ENCODE measurements at places on chromosomes 7 and 10.
A peak's percentile ranks its signal among the peaks of the same experiment; 100 is the strongest.

- DNase-seq = peak; percentile 89
Observed at GRCh38 chr7:107995184-107996071, 7.5 kb downstream of the LAMB1 start.

DNA sequence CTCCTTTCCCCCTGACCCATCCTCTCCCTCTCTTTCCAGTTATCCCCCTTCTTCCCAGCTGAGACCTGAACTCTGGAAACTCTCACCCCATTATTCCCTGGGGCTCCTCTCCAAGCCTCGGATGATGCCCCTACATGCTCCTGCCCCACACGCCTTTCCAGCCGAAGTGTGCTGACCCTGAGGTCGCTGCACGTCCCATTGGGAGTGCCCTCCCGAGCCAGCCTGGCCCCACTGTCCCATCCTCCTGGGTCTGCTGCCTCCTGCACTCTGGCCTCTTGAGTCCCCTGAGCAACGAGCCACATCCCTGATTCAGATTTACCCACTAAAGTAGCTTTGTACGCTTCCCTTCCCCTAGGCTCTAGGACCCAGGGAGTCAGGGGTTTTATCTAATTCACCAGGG is 87.4 kb downstream of the TCERG1L start:
- DNase-seq = no peak

DNA sequence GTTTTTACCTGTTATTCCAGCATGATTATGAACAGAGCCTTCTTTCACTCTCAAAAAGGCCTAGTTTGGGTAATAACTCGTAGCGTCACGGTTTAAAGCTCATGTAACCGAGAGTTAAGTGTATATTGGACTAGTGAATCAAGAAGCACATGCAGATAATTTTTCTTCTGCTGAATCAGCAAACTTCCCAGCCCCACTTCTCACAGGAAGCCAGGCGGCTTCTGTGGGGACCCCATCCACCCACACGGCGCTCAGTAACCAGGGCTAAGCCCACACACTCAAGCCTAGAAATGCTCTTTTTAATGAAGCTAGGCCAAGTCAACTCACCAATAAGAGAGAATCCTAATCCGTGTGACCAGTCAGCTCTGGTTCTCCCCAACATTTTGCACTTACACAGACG is 191.2 kb upstream of the MGMT start:
- no peak for DNase-seq

DNA sequence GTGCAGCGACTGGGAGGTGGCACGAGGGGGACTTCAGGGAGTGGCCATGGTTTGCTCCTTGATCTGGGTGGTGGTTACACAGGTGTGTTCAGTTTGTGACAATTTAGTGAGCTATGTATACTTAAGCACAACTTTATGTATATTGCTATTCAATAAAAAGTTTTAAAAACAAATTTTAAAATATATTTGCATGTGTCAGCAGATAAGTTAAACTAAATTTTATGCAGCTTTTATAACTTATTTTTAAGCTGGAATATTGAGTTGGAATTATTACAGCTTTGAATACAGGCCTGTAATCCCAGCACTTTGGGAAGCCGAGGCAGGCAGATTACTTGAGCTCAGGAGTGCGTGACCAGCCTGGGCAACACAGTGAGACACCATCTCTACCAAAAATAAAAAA is 5.4 kb downstream of the BAIAP2L1 start:
- DNase-seq = no peak

DNA sequence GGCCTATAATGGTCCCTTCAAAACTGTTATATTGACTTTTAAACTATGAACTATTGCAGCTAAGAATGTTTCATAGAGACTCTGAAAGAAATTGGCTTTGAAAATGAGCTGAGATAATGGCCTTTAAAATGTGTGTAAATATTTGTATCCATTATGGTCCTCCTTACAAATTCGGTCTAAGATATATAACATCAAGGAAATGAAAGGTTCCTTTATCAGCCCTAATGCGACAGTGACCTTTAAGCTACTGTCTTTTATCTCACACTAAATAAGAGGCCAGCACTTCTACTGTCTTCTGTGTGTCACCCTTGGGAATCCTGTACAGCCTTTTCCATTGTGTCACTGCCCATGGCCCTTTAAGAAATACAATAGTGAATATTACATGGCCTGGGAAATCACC is 19.5 kb downstream of the COL28A1 start:
- no peak for DNase-seq

DNA sequence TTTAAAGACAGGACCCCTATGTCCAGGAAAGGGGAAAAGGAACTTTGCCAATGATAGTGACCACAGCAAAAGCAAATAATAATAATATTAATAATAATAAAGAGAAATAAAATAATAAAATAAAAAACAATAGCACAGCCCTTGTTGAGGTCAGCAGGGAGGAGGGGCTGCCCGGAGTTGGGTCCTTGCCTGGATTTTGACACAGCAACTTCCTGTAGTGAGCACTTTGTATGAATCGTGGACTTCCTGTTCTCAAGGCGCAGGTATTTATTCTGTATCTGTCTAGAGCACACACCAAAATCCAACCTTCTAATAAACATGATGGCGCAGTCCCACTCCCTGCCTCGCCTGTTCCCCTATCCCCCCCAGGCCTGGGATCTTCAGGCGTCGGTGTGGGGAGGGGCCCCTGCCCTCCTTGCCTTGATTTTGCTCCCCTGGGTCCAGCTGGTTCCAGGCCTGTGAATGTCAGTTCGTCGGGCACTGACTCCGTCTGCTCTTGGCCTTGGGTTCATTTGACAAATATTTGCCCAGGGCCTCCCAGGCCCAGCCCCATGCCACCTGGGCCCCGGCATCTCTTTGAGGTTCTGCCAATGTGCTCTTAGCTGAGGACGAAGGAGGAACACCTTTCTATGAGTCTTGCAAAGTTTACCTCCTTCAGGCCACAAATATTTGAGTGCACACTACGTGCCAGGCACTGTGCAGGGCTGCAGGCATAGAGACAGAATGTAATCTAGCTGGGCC is 13.9 kb downstream of the TRIM8 start:
- no peak for DNase-seq
